ENCODE measurements at places on chromosomes 16 and 17.

DNA sequence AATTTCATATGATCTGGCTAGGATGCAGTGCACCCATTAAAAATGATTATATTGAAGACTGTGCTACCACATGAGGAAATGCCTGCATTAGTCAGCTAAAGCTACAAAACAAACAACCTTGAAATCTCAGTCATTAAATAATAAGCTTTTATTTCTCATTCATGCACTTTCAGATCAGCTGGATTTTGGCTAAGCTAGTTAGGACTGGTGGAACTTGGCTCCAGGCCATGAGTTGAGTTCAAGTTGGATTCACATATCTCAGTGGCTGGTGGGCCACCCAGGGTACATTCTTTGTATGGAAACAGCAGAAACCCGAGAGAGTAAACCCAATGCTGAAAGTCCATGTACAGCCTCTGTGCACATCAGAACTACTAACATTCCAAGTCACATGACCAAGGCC lies 6.4 kb upstream of the SLFN12L start:
- no peak for DNase-seq

GRCh38 chr16:48538746-48539484 lies 71.1 kb downstream of the N4BP1 start:
- no peak for DNase-seq

- no peak for DNase-seq
These were observed 5.0 kb downstream of the CASKIN1 start for GRCh38 chr16:2191446-2191706.

DNA sequence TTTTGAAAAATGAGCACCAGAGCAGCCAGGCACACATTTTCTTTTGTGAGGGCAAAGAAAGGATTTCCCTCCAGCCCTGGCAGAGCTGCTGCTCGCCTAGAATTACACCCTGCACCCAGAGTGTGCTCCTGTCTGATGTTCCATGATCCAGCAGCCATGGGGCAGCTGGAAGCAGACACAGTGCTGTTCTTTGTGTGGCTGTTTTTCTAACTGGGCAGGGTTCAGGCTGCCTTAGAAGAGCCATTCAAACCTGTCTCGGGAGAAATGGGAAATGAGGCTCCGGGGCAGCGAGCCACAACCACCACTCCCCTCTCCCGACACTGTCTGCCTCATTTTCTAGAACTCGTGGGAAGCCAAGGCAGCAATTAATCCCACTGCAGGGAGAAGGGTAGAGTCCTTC lies 28.9 kb downstream of the LITAF start:
- DNase-seq: no peak
